ENCODE measurements at places on chromosomes 11 and 22. TPM values are rescaled to one million over a fixed set of nuclear protein-coding genes. Genes with fewer than 3 reads are reported as not detected.

The NRXN2 gene
- 0.12 TPM for total RNA-seq

DNA sequence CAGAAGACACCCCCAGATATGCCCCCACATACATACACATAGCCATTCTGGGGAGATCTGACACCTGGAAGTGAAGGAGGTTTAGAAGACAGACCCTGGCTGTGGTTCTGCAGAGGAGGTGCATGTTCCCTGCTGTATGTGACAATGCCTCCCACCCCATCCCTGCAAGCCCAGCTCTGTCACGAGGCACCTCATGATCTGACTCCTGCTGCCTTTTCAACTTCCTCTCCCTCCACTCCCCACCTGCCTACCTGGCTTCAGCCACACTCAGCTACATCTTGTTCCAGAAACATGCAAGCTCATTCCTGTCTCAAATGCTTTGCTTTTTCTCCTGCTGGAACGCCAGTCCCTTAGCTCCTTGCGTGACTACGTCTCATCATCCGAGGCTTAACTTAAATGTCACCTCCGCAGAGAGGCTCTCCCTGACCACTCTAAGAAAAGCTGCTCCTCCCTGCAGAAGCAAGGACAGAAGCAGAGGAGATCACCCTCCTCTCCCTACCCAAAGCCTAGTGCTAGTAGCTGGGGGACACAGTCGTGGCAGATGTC is 114.5 kb downstream of the FEZ1 start:
- ATAC-seq: no peak

- no peak for ATAC-seq
Observed at GRCh38 chr22:48143856-48144255, 1381.4 kb downstream of the TBC1D22A start.

The SPTBN2 gene
- total RNA-seq: 138 TPM

The SCARF2 gene
- total RNA-seq: 0.48 TPM

- ATAC-seq: no peak
Observed at GRCh38 chr22:25359601-25360261, 140.3 kb downstream of the CRYBB2 start.

DNA sequence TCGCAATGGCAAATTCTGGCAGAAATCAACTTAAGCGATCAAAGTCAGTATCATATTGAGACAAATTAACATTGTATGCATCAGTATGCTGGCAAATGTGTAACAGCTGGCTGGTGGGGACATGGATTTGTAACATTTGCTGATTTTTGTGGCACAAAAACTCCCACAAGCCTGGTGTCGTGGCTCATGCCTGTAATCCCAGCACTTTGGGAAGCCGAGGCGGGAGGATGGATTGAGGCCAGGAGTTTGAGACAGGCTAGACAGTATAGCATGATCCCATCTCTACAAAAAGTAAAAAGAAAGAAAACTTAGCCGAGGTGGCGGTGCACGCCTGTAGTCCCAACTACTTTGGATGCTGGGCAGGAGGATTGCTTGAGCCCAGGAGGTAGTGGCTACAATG is 17.6 kb upstream of the HDHD5 start:
- no peak for ATAC-seq

DNA sequence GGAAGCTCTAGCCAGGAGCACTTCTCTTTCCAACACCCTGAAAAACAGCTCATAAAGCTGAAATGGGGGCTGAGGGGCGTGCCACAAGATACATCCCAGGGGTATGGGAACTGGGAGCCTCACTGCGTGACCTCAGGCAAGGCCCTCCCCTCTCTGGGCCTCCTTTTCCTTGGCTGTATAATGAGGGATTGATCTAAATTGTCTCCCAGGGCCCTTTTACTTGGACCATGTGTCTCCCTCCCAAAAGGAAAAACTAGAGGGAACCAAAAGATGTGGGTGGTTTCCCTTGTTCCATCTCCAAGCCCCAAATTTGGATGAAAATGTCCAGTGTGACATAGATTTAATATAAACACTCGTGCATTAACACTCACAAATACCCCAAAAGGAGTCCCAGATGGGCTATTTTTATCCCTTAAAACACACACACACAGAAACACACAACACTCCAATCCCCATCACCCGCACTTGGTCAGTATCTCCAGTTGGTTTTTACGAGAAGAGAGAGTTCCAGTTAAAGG is 25.9 kb upstream of the SMTN start:
- no peak for ATAC-seq

DNA sequence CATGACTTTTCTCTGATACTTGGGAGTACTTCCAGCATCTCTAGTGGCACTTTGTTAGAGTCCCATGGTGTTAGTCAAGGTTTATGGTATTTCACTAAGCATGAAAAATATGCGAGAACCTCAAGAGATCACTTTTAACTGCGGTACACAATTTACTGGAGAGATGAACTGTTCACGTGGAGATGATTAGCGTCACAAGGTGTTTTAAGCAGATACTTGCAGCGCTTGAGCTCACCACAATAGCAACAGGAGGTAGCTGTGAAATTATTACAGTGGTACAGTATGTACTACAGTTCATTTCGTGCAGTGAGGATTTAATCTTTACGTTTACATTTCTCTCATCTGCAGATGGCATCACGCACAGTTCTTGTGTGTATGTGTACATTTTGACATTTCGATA is 4.5 kb downstream of the PARVA start:
- no peak for ATAC-seq

The MPPED1 gene
- total RNA-seq: not detected

DNA sequence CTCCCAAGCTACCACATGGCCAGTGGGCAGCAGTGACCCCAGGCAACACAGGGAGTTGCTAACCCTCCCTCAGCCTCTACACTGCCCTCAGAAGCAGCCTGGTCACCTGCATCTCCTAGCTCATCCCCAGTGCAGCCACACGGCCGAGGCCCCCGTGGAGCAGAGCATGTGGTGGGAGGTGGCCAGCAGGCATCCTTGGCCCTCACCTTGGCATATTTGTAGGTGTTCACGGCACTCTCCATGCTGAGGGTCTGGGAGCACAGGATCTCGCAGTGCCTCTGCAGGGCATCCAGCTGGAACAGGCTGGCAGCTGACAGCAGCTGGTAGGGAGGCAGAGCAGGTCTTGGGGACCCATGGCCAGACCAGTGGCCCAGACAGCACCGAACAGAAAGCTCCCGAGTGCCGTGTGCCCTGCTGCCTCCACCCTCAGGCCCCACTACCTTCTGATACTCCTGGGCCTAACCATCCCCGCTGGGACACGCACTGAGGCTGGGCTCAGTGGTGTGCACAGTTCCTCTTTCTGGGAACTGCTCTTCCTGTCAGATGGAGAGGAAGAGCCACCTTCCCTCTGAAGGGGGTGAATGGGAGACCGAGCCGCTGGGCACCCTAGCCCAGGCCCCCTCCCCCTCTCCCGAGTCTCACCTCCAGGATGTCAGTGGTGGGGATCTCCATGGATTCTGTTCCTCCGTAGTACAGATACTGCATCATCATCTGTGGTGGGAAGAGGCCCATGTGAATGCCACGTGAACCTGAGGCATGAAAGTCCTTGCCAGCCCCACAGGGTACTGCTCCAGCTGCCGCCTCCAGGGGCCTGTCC is 48.8 kb downstream of the NAT10 start:
- no peak for ATAC-seq

- ATAC-seq: no peak
Observed at GRCh38 chr22:28111501-28112189, 192.6 kb upstream of the PITPNB start.

- no peak for ATAC-seq
Observed at GRCh38 chr11:42816471-42816870, 495.3 kb upstream of the API5 start.

The OR8J1 gene
- total RNA-seq: not detected

GRCh38 chr11:61602775-61603569 is 22.1 kb upstream of the SYT7 start:
- peak; percentile 92 for ATAC-seq

The OR51V1 gene
- total RNA-seq: not detected

- no peak for ATAC-seq
Observed at GRCh38 chr11:68423481-68423880, 37.1 kb upstream of the PPP6R3 start.

- ATAC-seq: peak; percentile 83
Observed at GRCh38 chr11:46920755-46921154, 2.4 kb upstream of the LRP4 start.

DNA sequence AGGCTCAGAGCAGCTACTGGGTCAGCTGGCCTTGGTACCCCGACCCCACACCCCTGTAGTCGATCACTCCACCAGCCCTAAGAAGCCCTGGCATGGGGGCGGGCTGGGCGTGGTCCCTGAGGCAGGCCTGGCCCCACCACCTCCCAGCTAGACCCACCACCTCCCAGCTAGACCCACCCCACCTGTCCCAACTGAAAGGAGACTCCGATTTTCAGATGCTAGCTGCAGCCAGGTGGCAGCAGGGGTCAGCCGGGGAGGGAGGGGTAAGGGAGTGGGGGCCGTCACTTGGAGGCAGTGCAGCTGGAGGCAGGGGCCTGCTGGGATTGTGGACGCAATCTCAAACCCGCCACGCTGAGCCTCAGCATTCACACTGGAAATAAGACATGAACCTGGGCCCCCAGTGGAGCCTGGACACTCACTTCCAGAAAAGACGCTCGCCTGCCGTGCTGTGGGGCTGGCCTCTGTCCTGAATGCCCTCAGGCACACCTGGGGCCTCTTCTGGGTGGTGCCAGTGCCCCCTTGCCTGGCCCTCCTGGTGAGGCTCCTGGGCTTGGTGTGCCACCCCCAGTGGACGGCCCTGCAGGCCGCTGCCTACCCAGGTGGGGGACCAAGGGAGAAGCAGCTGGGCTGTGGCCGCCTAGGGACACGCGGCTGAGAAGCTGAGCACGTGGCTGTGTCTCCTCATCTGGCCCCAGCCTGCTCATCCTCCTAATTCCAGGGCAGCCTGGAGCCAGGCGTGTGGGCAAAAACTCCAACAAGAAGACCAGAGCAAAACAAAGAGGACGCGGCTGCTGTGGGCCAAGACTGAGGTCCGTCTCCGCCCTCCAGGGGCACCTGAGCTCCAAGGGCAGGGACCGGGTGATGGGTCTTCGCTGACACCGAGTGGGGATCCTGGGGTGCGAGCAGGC is 26.7 kb downstream of the OSBPL5 start:
- ATAC-seq: no peak

GRCh38 chr11:45777127-45777969 is 27.6 kb upstream of the SLC35C1 start:
- ATAC-seq: no peak

The SMC1B gene
- not detected for total RNA-seq

GRCh38 chr11:19263333-19263732 is 22.6 kb upstream of the E2F8 start:
- ATAC-seq: no peak

- no peak for ATAC-seq
Observed at GRCh38 chr11:95778699-95779098, 10.9 kb downstream of the FAM76B start.

- peak; percentile 34 for ATAC-seq
Observed at GRCh38 chr11:1876361-1877063, 15.2 kb downstream of the PRR33 start.

DNA sequence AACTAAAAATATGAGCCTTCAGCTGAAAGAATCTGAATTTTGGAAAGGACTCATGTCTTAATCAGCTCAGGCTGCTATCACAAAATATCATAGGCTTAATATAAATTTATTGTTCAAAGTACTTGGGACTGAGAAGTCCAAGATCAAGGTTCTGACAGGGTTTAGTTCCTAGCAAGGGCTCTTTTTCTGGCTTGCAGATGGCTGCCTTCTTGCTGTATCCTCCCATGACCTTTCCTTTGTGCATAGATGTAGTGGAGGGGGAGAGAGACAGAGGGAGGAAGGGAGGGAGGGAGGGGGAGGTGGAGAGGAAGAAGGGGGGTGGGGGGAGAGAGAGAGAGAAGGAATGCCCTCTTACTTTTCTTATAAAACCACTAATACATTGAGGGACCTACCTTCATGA is 306.8 kb upstream of the DDI1 start:
- ATAC-seq: no peak
